Astrocyte of the hippocampus (primary cell): ENCODE measurements at places on chromosomes 7 and 10.

GRCh38 chr7:113402482-113402881 is 284.1 kb upstream of the SMIM30 start:
- no peak for DNase-seq

GRCh38 chr7:1393421-1393820 is 65.8 kb downstream of the MICALL2 start:
- DNase-seq = no peak

GRCh38 chr7:767580-767940 is 40.5 kb upstream of the PRKAR1B start:
- no peak for DNase-seq

DNA sequence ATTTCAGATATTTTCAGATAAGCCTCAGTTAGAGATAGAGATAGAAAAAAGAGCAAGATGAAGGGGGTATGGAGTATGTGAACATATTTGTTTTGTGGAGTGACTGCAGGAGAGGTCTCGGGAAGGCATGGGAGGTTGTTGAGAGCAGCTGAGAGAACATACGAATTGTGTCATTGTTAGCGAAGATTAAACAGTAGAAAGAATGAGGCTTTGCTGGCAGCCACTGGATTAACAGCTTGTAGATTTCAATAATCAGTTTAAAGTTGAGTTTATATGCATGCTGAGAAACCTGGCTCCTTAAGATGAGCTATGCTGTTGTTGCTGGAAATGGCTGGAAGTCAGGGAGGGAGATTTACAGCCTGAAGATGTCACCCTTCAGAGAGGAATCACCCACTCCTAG is 100.9 kb upstream of the SORCS3 start:
- DNase-seq = no peak

GRCh38 chr7:45606931-45607330 is 32.8 kb downstream of the ADCY1 start:
- DNase-seq = no peak

DNA sequence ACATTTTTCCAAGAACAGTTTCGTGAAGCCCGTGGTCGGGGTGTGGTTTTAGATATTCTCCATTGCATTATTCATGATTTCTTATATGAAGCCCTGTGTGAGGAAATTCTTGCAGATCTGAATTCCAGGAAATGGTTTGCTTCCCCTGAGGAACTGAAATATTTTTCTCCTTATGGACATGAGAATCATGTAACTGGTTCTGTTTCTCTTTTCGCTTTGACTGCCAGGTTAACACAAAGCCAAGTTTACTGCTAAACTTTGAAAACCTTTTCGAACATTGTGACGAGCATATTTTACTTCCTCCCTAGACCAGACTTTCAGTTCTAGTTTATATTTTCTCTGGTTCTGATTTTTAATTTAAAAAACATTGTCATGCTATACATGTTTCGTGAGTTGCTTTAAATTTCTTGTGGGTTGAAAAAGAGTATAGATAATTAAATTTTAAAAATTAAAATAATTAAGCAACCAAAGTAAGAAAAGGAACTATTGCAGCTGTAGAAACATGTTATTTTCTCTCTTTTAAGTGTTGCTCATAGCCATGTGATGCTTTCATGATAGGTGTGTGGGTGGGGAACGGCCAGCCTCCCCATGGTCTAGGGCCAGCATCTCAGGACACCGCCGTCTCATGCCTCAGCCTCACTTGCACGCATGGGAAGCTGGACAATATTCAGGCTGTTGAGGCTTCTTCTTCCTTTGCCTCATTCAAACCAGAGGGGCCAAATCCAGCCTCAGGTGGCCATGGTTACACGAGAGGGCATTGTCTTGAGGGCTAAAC is 97.1 kb downstream of the CREB5 start:
- DNase-seq = peak; percentile 57

DNA sequence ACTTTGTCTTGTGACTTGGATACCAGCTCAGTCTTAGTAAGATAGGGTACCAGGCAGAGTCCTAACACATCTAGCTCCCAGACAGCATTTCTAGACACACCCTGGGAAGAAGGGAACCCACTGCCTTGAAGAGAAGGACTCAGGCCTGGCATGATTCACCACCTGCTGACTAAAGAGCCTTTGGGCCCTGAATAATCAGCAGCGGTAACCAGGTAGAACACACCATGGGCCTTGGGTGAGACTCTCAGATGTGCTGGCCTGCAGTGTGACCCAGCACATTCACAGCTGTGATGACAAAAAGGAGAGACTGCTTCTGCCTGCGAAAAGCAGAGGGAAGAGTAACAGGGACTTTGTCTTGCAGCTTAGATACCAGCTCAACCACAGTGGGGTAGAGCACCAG is 10.4 kb upstream of the TNKS2 start:
- no peak for DNase-seq

DNA sequence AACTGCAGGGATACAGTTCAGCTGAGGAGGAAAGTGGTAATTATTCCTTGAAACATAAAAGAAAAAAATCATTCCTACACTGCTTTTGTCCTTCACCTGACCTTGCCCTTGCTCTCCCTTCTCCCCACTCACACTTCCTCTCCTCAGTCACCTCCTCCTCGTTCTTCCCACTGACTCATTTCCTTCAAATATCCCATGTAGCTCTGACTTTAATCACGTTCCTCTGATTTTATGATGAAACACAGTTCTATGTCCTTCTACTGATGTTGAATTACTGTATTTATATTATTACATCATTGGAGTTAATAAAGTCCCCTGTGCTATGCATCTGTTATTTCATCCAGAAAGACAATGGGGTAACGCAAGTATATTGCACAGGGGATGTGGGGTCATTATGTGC is 575.6 kb downstream of the POM121L12 start:
- DNase-seq = no peak

DNA sequence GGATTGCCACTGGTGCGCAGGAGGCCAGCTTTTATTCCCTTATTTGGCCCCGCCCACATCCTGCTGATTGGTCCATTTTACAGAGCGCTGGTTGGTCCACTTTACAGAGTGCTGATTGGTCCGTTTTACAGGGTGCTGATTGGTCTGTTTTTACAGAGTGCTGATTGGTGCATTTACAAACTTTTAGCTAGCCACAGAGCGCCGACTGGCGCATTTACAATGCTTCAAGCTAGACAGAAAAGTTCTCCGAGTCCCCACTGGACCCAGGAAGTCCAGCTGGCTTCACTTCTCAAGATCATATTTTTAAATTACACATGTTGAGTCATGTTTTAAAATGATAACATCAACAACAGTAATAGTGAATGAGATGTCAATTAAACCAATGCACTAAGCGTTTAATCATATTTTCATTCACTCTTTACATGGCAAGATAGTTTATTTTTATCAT is 128.3 kb downstream of the CUBN start:
- DNase-seq = no peak

DNA sequence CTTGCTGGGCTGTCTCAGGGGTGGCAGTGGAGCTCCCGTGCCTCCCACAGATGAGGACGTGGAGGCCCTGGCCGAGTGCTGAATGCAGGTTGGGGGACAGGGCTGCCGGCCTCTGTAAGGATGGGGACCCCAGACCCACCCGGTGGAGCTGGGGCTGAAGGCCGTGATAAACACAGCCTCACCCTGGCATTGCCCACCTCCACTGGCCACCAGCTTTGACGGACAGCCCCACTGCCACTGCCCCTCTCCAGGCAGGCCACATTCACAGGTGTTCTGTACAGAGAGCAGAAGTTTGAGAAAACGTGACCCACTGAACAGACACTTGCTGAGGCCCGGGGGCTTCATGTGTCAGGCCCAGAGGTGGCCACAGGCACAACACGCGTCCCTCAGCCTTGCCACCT is 126.2 kb downstream of the LHPP start:
- no peak for DNase-seq

DNA sequence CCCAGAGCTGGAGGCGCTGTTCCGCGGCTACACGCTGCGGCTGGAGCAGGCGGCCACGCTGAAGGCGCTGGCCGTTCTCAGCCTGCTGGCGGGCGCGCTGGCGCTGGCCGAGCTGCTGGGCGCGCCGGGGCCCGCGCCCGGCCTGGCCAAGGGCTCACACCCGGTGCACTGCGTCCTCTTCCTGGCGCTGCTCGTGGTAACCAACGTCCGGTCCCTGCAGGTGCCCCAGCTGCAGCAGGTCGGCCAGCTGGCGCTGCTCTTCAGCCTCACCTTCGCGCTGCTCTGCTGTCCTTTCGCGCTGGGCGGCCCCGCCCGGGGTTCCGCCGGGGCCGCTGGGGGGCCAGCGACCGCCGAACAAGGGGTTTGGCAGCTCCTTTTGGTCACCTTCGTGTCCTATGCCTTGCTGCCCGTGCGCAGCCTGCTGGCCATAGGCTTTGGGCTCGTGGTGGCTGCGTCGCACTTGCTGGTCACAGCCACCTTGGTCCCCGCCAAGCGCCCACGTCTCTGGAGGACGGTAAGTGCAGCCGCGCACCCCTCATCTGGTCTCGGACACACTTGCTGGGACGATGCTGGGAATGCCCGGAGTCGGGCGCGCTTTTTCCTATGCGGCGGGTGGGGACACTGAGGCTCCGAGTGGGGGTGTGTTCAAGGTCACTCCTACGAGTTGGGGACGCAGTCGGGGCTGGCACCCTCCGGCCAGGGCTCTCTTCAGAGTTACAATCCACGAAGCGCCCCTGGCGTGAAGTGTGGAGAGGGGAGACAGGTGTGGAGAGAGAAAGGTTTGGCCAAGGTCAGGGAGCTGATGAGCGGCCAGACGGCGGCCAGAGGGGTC is 717 bp downstream of the ADCY1 start:
- peak; percentile 79 for DNase-seq

DNA sequence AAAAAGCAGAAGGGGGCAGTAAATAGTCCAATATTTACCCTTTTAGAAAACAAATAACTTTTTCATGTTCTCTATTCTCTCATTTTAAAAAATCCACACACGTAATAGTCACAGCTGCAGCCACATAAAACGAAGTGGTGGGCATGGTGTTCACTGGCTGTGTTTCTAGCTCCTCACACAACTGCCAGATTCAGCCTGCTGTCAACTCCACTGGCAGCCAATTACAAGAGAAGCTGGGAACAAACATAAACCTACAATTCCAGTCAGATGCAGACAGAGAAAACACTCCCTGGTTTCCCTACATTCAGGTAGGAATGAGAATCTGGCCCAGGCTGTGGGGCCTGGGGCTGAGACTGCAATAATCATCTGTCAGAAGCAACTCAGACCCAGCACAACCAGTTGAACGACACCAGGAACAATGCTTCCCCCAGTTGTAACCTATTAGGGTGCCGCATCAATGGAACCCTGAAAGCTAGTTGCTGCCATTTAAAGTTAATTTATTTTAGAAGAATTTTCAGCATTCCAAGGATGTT is 29.1 kb downstream of the ERCC6 start:
- no peak for DNase-seq

DNA sequence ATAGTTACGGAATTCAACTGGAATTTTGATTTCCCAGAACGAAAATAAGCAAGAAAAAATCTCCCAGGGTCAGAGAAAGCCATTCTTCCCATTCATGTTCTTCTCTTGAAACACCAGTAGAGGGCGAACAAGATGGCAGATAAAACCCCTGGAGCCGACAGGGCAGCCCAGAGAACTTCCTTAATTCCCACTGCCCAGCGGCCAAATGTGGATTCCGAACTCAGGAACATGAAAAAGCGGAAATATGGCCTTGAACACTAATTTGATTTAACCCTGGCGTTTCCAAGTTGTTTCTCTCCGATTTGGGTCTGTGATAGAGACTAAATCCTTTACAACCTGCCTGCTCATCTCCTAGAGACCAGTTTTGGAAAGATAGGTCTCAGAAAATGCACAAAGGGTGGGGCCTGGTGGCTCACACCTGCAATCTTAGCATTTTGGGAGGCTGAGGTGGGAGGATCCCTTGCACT is 100.7 kb upstream of the WAC start:
- DNase-seq = peak; percentile 79

DNA sequence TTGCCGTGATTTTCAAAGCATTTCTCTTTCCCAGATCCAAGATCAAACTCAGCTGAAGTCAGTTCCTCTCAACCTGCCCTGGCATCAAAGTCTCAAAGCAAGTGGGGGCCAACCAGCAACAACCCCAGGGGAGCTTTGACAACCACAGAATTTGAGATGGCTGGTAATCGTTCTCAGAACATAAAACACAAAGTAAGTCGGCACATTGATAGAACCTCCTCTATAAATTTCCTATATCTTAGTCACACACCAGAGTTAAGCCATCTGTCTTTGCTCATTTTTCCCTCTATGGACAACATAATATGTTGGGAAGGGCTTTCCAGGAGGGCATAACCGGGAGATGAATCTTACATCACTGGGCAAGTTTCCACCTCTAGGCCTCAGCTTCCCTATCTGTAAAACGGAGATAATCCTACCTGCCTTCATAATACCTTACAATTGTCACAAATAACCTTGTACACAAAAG is 1.2 kb upstream of the DNAJC9 start:
- DNase-seq = no peak

- peak; percentile 56 for DNase-seq
These were observed 115.0 kb downstream of the DNAJB9 start for GRCh38 chr7:108684629-108685028.

DNA sequence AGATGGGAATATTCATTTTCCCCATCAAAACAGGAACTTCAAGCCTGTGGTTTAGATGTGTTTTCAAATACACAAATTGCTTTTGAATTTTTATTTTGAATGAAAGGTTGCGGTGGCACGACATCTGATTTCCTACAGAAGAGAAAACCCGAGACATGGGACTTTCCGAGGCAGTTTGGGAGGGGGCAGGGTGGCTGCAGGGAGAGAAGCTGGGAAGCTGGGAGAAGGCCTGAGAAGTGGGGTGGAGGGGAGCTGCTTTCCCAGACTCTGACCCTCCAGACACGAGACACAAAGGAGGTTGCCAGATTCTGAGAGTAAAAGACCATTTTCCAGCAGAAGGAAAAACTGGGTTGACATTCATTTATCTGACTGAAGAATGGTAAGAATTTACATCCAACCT is 19.6 kb downstream of the TMEM176A start:
- no peak for DNase-seq

DNA sequence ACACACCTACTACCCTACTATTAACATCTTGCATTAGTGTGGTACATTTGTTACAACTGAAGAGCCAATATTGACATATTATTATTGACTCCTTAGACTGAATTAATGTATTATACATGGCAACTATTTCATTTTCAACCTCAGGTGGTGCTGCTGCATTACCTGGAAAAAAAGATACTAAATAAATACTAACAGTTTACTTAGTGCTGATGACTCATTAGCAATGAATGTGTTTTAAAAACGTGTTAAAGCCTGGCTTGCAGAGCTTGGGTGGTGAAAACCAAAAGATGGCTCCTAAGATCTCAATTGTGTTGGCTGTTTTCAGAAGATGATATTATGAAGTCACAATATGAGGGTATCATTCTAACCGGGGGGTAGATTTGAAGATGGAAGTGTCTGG is 34.8 kb downstream of the CFAP43 start:
- DNase-seq = peak; percentile 7

DNA sequence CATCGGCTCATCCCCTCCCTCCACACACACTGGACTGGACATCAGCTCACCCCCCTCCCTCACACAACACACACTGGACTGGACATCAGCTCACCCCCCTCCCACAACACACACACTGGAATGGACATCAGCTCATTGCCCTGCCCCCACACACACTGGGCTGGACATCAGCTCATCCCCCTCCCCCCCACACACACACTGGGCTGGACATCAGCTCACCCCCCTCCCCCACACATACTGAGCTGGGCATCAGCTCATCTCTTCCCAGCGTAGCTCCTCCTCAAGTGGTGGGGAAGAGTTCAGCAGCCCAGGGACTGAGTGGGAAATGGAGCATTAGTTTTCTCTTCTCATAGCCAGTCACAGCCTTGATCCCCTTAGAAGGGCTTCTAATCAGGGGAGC is 58.1 kb upstream of the WDR11 start:
- DNase-seq = no peak

GRCh38 chr10:62545160-62546066 is 171.2 kb downstream of the ZNF365 start:
- DNase-seq = no peak
